ENCODE measurements at places on chromosomes 7 and 10.

- no peak for DNase-seq
Observed at GRCh38 chr7:139917851-139918250, 88.8 kb downstream of the TBXAS1 start.

DNA sequence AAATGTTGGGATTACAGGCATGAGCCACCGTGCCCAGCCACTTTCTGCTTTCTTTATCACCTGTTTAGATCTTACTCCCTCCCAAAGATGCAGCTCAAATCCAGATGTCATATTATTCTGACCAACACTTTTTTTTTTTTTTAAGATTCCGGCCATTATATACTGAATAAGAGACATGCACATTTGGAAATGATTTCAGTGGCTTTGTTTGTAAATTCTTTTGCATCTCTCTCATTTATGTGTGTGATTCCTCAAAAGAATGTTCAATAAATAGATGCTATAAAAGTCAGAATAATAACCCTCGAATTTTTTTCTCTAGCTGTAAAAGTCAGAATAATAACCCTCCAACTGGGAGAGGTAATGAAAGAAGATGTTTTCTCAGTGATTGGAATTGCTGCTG, 25.4 kb downstream of the HECW1 start:
- peak; percentile 50 for DNase-seq

GRCh38 chr10:43304687-43305333, 37.9 kb upstream of the RASGEF1A start:
- DNase-seq, result peak; percentile 77

DNA sequence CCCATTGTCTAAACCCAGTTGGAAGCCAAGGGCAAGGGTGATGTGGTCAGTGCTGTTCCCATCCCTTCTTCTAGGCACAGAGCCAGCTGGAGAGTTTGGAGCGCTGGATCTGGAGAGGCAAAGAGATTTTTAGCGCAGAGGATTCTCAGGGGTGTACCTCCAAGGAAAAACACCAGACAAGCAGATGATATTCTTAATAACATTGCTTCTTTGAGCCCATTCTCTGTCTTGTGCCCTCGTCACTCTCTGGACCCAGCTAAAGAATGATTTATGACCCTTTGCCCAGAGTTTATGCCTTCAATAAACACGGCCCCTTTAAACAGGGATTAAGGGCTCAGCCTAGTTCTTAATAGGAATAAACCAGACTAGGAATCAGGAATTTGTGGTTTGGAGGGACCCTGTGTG, 4.7 kb upstream of the HIP1 start:
- no peak for DNase-seq

DNA sequence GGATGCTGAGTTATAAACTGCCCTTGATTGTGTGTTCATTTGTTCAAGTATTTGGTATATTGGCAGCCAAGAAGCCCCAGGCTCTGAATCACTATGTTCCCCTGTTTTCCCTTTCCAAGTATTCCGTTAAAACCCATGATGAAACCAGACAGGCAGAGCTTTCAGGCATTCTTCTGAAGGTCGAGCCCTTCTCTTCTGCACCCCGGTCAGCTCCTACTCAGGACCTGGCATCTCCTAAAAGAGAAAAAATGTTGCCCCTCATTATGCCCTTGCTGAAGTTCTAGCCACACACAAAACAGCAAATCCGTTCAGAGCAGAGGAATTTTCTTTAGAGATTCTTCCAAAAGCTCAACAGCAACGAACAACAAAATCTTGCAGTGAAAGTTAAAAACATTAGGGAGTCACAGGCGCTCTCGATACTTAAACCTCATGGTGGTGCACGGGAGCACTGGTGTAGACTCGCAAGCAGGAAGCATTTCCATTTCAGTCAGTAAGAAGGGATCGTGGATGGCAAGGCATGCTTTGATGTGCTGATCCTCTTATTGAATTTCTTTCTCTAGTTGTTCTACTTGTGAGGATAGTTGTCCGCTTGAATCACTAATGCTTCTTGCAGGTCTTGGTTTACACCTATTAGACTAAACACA, 264.9 kb downstream of the SKIDA1 start:
- DNase-seq, result no peak

DNA sequence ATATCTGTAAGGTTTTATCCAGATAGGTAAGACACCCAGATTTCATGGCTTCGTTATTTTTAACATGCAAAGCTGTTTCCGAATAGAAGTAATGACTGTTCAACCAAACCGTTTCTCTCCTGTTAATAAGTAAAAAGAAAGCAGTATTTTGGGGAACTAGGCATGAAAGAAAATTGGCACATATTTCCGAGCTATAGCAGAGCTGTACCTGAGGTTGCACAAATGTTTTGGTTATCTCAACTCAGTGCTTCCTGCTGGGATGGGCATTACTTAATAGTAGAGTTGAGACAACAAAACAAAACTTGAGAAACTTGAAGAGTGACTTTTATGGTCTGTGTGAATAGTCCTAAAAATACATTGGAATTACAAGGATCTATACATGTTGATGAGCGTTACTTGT, 564.3 kb upstream of the SORCS1 start:
- DNase-seq, result no peak

DNA sequence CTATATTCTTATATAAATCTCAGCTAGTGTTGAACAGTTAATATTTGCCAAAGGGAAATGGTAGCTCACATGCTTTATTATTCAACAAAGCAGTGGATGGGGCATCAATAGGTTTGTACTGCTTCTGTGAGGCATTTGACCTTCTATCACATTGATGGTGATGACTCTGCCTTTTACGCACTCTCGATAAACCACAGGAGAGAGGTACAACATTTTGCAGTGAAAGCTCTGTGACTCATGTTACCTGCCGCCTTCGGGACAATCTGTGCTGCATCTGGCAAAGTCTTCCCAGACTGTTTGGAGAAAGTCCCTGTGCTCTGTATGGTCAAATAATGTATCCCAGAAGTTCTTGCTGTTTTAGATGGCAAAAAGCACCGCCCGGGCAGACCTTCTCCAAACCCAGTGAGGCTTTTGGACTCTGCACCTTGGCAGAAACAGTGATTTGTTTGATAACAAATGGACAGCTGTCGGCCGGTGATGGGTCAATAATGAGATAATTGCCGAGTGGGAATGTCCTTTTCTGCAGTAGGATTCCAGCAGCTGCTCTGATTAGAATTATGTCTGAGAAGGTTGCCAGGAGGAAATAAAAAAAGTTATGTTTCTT, 61.0 kb downstream of the PLPP4 start:
- no peak for DNase-seq

DNA sequence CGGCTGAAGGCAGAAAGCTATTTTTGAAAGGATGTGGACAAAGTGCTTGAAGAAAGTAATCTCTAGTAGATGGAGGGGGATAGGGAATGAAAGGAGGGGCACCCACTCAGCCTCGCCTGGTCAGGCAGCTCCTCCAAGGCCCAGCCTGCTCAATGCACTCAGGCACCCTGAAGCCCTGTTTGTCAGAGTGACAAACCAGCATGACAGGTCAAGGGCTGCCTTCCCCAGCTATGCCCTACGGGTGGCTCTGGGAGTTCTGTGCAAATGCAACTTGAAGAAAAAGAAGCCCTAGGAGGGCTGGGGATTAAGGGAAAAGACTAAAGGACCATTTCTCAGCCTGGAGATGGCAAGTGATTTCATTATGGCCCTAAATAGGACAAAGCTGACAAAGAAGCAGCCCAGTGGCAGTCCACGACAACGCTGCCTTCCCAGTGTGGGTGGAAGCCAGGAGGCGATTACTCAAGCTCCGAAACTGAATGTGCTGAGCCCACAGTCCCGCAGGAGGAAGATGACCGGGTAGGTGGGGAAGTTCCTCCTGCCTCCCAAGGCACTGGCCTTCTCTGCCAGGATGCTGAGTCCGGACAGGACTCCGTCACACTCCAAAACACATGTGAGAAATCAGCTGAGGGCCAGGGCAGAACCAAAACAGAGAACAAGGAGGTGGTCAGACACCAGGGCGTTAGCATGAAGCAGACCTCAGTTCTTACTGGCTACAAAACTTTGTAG, 16.3 kb downstream of the LIPA start:
- DNase-seq, result no peak

- no peak for DNase-seq
Observed at GRCh38 chr10:73379064-73379748, 20.5 kb upstream of the CFAP70 start.

- no peak for DNase-seq
Observed at GRCh38 chr7:44282601-44283171, 42.7 kb downstream of the CAMK2B start.

DNA sequence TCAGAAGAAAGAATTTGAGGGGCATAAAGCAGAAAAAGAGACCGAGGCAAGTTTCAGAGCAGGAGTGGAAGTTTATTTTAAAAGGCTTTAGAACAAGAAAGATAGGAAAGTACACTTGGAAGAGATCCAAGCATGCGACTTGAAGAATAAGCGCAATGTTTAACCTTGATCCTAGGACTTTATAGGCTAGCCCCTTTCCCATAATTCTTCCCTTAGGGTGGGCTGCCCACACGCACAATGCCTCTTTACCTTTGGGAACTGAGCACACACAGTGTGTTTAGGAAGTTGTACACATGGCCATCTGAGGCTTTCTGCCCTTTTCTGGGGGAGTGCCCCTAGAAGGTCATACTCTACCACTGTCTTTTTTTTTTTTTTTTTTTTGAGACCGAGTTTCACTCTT, 11.2 kb upstream of the GSTO1 start:
- no peak for DNase-seq

- no peak for DNase-seq
Observed at GRCh38 chr7:83791737-83792136, 142.8 kb upstream of the SEMA3E start.

- DNase-seq, result peak; percentile 88
Observed at GRCh38 chr7:30548845-30549244, 44.2 kb upstream of the GGCT start.

DNA sequence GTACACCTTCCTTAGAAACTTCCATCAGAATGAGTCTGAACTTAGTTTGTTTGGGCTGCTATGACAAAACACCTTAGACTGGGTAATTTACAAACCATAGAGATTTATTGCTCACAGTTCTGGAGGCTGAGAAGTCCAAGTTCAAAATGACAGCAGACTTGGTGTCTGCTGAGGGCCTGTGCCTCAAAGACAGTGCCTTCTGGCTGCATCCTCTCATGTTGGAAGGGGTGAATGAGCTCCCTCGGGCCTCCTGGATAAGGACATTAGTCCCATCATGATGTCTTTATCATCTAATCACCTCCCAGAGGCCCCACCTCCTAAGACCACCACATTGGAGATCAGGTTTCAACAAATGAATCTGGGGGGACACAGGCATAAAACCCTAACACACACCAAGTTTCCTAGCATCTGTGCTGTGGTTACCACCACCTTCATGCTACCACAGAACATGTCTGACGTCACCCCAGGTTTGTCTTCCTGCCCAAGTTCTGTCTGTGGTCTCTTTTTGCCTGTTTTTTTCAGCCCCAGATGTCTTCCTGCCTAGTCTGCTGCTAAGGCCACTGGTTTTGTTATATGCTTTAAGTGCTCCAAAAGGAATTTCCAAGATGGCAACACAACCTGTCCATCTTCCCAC, 150.9 kb upstream of the COBL start:
- no peak for DNase-seq

- peak; percentile 58 for DNase-seq
Observed at GRCh38 chr7:98771519-98771918, 98.3 kb downstream of the TMEM130 start.

- no peak for DNase-seq
Observed at GRCh38 chr7:99485094-99485493, 12.4 kb downstream of the ZNF789 start.

GRCh38 chr10:14616955-14617730, 157.6 kb downstream of the FAM107B start:
- no peak for DNase-seq

DNA sequence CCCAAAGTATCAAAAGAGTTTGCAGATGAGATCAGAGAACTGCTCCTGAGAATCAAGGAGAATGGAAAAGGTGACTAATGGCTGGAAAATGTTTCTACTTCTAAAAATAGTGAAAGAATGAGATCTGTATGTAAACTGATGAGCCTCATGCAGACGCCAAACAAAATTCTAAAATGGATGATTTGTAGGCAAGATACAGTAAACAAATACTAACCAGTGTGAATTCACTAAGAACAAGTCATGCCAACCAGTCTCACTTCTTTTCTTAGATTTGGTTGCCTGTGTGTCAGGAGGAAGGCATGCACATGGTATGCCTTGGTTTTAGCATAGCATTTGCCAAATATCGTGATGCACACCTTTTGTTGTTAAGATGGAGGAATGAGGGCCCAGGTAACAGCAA, 94.9 kb upstream of the PIK3CG start:
- DNase-seq, result peak; percentile 86

DNA sequence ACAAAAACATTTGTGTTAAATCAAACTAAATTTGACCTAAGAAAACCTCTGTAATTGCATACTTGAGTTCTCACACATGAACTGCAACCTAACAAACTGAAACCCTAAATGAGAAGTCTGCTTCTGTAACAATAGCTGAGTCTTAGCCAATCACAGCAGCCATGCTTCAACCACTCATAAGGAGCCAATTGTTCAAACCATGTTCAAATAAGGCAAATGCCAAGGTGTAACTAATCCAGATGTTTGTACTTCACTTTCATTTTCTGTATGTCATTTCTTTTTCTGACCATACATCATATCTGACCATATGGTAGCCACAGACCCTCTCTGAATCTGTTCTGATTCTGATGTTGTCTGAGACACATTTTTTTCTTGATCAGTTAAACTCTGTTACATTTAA, 47.5 kb upstream of the ANTXRL start:
- DNase-seq, result no peak

- no peak for DNase-seq
Observed at GRCh38 chr10:13909516-13910258, 322.9 kb downstream of the PRPF18 start.

GRCh38 chr10:116014871-116015582, 258.0 kb downstream of the GFRA1 start:
- peak; percentile 70 for DNase-seq

GRCh38 chr7:29017713-29018112, 59.6 kb upstream of the TRIL start:
- DNase-seq, result peak; percentile 40

DNA sequence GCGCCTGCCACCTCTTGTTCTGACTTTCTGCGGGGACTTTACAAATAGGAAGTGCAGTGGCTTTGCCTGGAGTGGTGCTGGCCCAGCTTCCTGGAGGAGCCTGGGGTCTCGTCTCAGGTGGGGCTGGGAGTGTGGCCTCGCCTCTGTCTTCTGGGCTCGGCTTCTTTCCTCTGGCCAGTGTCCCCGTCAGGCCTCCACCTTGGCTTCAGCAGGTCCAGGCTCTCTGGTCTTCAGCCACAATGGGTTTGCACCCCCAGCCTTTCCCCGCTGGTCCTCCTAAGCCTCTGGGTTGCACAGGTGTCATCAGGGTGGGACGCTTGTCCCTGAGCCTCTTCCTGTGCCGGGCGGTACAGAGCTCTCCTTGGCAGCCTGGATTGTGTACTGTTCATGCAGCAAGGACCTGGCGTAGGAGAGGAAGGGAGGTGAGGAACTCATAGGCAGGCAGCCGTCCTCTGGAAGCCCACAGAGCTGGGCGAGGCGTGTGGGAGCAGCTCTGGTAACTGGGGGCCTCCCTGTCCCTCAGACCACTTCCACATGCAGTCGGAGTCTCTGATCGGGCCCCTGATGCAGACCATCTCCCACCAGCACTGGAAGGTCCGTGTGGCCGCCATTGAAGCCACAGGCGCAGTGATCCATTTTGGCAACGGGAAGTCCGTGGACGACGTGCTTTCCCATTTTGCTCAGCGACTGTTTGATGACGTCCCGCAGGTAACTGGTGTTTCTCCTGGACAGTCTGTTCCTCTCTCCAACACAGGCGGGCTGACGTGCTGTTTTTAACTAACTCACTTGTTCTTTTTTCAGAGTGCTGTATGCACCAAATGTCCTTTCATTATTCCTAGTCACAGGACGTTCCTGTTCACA, 2.3 kb upstream of the PRKAR1B start:
- no peak for DNase-seq

GRCh38 chr7:86598311-86598710, 45.4 kb upstream of the GRM3 start:
- DNase-seq, result no peak
